Sigmoid colon (tissue), 7 donors: ENCODE measurements at places on chromosomes 13 and 19. TPM values are rescaled to one million over a fixed set of nuclear protein-coding genes. Genes with fewer than 3 reads are reported as not detected.

DNA sequence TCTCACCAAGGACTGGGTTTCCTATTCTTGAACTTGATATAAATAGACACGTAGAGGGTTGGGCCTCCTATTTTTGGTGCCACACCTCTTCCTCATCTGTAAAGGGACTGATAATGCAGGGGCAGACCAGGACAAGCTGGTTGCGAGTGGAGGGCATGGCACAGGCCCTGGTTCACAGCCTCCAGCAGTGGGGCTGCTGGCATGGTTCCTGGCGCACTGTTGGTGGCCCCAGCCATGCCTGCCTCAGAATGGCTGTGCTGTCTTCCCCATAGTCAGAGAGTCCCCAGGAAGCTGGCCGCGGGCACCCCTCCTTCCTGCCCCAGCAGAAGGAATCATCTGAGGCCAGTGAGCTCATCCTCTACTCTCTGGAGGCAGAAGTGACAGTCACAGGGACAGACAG lies 10.5 kb upstream of the OVOL3 start:
- no peak for DNase-seq

- no peak for DNase-seq
Measured at GRCh38 chr13:99303863-99304521, 3.2 kb downstream of the GPR183 start.

- no peak for DNase-seq
Measured at GRCh38 chr13:73355134-73355533, 296.3 kb downstream of the KLF5 start.

- DNase-seq = no peak
Measured at GRCh38 chr13:37747071-37747612, 122.4 kb downstream of the TRPC4 start.

DNA sequence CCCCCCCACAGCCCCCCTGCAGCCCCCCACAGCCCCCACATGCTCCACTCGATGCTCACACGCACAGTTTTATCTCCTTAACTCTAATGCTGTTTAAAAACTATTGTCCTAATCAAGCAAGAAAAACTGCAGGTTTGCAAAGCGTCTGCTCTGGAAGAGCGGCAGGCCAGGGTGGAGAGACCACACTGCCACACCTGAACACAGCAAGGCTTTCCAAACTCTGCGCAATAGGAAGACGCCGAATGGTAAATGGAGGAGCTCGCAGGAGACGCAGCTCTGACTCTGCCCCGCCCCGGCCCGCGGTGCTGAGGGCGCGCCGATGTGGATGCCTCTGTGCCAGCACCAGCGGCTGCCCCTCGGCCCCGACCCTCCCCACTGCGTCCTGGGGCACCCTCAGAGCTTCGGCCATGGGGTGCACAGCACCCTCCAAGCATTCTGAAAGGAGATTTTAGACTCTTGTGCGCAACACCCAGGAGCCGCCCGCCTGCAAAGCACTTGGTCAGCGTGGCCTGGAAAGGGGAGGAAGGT lies 32.4 kb downstream of the RASA3 start:
- peak; percentile 67 for DNase-seq

DNA sequence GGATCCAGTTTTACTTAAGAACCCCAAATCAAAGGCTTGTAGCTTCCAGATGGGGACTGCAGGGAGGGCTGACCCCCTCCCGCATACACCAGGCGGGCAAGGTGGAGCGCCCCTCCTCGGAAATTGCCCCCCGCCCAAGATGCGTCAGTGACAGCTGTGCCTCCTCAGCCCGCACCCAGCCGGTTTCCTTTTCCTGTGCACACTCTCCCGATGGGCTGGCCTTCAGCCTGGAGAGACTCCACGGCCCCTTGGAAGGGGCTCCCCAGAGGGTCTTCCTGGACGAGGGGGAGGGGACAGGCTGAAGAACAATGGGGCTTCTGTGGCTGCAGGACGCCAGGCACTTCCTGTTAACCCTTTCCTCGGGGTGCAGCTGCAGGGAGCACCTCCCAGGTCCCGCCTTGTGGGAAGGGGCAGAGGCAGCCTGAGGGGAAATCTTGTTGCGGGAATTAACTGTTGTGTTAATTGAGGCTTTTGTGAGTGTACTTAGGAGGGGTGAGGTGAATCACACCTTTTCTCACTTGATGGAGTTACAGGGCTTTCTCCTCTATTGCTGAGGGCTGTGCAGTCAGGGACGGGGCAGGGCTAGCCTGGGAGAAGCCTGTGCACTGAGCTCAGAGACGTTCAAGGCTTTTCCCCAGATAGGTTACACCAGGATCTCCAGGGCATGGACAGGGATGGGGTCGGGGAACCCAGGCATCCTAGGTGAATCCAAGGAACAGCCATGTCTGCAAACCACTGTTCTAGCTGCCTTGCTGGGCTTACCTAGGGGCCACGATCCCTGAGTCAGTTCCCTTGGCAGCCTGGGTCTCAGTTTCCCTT lies 14.3 kb downstream of the IER2 start:
- DNase-seq = peak; percentile 77

The SIGLEC14 gene
- 5.6 TPM for total RNA-seq

The NPHS1 gene
- not detected for total RNA-seq

GRCh38 chr19:57686727-57687126 lies 5.0 kb downstream of the ZNF551 start:
- peak; percentile 12 for DNase-seq

DNA sequence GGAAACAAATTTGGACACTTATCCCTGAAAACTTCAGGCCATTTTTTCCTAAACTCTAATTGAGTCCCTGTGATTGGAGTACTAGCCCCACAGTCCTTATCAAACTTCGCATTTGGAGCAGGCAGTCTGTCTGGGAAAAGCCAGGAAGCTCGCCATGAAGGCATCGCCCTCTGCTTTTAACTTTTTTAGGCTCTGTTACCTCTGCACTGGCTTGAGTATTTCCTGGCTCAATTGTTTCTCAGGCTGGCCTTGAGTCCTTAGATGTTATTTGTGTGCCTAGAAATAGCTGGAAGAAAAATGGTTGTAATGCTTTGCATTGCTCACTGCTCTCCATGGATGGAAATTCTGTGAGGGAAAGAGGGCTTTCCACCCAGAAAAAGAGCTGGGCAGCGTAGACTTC lies 24.2 kb downstream of the ACTN4 start:
- DNase-seq = no peak

DNA sequence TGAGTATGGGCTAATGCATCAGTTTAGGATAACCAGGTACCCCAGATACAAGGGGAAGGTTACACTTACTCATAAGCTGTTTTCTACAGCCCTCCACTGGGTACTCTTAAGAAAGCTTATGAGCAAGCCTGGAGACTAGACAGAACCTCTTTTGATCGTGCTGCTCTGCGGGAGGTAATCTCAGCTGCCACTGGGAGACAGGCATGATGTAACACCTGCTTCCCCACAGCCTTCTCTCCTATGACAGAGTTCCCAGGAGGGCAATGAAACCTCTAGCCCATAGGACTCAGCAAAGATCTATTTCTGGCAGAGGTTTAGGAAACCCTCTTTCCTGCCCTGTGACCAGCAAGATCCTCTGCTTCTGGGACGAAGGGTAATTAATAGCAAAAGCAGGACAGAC lies 65.6 kb downstream of the WASF3 start:
- DNase-seq = no peak
